ENCODE measurements at places on chromosomes 11 and 22. TPM values are rescaled to one million over a fixed set of nuclear protein-coding genes. Genes with fewer than 3 reads are reported as not detected.

Gene NFAM1
- total RNA-seq, result 14.4 TPM

Gene CCDC15
- total RNA-seq, result 1.2 TPM

Gene MRGPRX3
- total RNA-seq, result 0.12 TPM

Gene MS4A4E
- 1.8 TPM for total RNA-seq

Gene MMP7
- total RNA-seq, result 433 TPM

All from lung (tissue), 17 donors.